Left lung (tissue), 14 donors: ENCODE measurements at places on chromosomes 5 and 9. TPM values are rescaled to one million over a fixed set of nuclear protein-coding genes. Genes with fewer than 3 reads are reported as not detected.

The SLC6A19 gene
- not detected for total RNA-seq

The C9orf152 gene
- total RNA-seq, result 19.5 TPM

The DRD1 gene
- 0.17 TPM for total RNA-seq

DNA sequence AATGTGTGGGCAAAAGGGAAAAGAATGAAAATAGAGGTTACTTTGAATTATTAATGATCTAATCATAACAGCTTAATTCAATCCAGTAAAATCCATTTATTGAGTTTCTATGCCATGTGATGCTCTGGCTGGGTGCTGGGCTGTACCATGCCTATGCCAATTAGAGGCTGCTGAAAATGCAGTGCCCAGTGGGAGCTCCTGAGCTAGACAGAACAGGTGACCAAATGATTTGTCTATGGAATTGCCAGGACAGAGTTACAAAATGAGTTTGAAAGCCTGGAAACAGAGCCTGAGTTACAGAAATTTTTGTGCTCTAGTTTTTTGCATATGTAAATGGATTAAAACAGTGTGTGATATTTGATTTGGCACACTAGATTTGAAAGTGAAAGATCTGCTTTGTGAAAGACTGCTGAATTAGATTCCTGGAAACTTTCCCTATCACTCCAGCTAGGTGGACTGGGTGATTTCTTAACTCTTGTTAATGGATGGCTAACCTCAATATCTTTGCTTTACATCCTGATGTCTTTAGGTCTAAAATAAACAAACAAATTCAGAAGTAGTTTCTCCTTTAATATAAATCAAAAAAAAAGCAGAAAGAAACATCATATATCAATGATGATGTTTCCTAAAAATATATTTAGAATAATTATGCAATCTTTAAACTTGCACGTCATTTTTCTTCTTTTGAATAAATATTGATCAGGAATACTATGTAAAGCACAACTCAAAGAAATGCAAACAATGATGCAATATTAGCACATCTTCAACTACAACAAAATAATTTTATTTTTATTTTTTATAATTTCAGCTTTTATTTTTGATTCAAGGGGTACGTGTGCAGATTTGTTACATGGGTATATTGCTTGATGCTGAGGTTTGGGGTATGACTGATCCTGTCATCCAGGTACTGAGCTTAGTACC, 194.8 kb upstream of the FBXL7 start:
- H3K4me1 ChIP-seq, result no peaks in the 10 kb centered on the region
- H3K36me3 ChIP-seq, result no peaks in the 10 kb centered on the region
- no peak overlapping the region for H3K27ac ChIP-seq
- no peak overlapping the region for H3K4me3 ChIP-seq
- no peak for DNase-seq
- H3K27me3 ChIP-seq, result no peaks in the 10 kb centered on the region

The KIF12 gene
- 9.0 TPM for total RNA-seq

- H3K4me1 ChIP-seq, result peaks cover 6% of the 10 kb centered on the region
- H3K27me3 ChIP-seq, result no peaks in the 10 kb centered on the region
- no peaks in the 10 kb centered on the region for H3K36me3 ChIP-seq
- peak; percentile 66 for DNase-seq
Measured at GRCh38 chr5:13987843-13988464, 43.5 kb upstream of the DNAH5 start.

DNA sequence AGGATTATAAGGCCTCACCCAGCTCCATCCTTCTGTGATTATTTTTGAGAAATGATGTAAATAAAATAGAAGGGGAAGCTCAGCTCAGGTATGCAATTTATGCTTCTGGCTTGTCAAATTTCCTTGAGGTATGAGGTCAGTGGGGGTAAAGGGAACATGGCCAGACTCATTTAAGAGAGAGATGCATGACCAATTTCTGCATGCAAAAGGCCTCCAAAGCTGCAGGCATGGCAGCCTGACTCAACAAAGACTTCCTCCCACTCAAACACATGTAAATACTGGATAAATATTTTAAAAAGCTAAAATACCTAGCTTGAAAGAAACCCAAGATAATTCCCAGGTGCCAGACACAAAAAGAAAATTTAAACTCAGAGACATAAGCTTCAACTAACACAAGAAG, 101.4 kb upstream of the SLC1A3 start:
- no peaks in the 10 kb centered on the region for H3K4me1 ChIP-seq
- no peak overlapping the region for H3K27ac ChIP-seq
- H3K4me3 ChIP-seq, result no peak overlapping the region
- no peak for DNase-seq

DNA sequence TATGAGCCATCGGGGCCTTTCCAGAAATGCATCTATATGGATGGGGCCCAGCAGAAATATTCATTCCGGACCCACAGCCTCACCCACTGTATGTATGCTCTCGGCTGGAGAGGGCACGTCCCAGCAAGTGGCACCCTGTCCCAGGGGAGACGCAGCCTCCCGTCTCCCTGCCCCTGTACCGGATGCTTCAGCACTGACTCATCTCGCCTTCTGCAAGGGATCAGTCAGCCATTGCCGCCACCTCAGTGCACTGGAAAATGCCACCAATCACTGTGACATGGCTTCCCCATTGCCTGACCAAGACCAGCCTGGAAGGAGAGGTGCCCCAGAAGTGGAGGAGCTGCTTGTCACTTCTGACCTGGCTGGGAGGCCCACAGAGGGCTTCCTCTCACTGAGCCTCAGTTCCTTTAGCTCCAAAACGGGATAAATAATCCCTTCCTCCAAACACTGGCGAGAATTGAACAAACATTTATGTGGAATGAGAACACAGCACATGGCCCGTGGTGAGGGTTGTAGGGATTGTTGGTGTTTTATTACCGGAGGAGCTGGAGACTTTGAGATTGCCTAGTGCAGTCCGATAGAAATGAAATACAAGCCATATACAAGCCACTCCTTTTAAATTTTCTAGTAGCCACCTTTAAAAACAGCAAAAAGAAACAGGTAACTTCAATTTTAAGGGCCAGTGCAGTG, 43.9 kb upstream of the ORM1 start:
- no peaks in the 10 kb centered on the region for H3K27me3 ChIP-seq
- no peak overlapping the region for H3K27ac ChIP-seq
- H3K4me3 ChIP-seq, result no peak overlapping the region

The SPINK6 gene
- not detected for total RNA-seq

DNA sequence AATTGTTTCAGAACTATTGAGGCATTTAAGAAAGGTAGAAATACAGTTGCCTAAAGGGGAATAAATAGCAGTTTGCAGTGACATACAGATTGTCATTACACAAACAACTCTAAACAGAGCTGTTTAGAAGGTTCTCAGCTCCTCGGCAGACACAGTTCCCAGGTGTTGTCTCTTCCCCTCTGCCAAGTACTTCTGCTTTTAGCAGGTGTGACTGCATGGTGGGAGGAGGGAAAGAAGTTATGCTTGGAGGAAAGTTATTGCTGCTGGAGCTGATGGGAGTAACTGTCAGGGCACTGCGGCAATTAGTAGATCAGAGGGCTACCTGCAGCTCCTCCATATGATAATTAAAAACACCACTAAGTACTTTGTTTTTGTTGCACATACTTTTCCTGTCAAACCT, 14.5 kb downstream of the EDIL3 start:
- H3K4me3 ChIP-seq, result no peak overlapping the region
- DNase-seq, result no peak
- H3K27me3 ChIP-seq, result no peaks in the 10 kb centered on the region
- H3K4me1 ChIP-seq, result no peaks in the 10 kb centered on the region

- peaks cover 33% of the 10 kb centered on the region for H3K4me1 ChIP-seq
- H3K4me3 ChIP-seq, result peak overlapping the region; percentile 93
- no peaks in the 10 kb centered on the region for H3K27me3 ChIP-seq
- peak overlapping the region; percentile 94 for H3K27ac ChIP-seq
- H3K36me3 ChIP-seq, result peaks cover 7% of the 10 kb centered on the region
Measured at GRCh38 chr9:75087289-75087823, 599 bp downstream of the NMRK1 start.

DNA sequence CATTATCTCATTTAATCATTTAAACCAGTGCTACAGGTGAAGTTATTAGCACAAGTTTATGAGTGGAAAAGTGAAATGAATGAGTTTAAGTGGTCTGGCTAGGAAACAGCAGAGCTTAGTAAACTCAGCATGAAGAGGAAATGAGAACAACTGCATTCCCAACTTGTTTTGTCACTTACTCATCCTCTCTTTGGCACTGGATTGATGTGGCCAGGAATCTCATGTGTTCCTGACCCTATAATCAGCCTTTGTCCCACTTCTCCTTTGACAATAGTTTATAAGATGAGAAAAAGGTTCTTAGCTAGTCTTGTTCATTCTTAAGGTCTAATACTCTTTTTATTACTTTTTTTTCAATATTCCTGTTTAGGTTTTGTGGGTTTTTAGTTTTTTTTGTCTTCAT, 559.2 kb upstream of the TLE4 start:
- no peaks in the 10 kb centered on the region for H3K4me1 ChIP-seq
- no peak overlapping the region for H3K27ac ChIP-seq
- no peaks in the 10 kb centered on the region for H3K36me3 ChIP-seq
- no peak overlapping the region for H3K4me3 ChIP-seq
- no peak for DNase-seq

- DNase-seq, result peak; percentile 64
- H3K36me3 ChIP-seq, result peaks cover 46% of the 10 kb centered on the region
- no peaks in the 10 kb centered on the region for H3K27me3 ChIP-seq
- no peaks in the 10 kb centered on the region for H3K4me1 ChIP-seq
- H3K27ac ChIP-seq, result no peak overlapping the region
- H3K4me3 ChIP-seq, result no peak overlapping the region
Measured at GRCh38 chr5:103139264-103139865, 19.3 kb downstream of the PPIP5K2 start.

The PLPP7 gene
- 2.3 TPM for total RNA-seq

DNA sequence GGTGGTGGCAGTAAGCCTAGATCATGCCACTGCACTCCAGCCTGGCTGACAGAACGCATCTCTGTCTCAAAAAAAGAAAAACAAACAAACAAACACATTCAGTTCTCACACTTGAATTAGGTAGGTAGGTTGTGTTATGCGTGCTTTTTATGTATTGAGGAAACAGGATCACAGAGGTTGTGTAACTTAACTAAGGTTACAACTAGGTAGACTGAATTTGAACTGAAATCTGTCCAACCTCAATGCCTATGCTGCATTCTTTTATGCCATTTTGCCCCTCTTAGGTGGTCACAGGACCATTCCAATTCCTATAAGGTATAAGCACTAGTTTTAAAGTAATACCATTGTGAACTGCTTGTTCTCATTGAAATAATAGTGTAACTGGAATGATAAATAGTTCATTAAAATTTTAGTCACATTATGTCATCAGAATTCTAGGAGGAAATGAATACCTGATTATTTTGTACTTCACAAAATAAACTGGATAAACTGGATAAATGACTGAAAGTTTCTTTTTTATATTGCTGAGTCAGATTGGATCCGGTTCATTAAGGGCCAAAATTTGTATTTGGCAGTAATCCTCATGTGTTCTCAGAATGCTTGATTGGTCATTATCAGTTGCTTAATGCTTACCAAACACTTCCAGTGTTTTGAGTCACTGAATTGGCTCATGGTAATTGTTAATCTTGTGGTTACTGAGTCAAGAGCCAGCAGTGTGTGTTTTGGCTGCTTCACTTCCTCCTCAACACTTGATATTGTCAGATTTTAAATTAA, 7.1 kb downstream of the UBAP1 start:
- no peaks in the 10 kb centered on the region for H3K36me3 ChIP-seq
- H3K4me3 ChIP-seq, result no peak overlapping the region
- H3K27me3 ChIP-seq, result no peaks in the 10 kb centered on the region
- peaks cover 87% of the 10 kb centered on the region for H3K4me1 ChIP-seq
- DNase-seq, result no peak

GRCh38 chr9:31492229-31492628, 892.2 kb upstream of the ACO1 start:
- no peaks in the 10 kb centered on the region for H3K4me1 ChIP-seq
- H3K36me3 ChIP-seq, result no peaks in the 10 kb centered on the region
- H3K27me3 ChIP-seq, result no peaks in the 10 kb centered on the region
- no peak for DNase-seq

- H3K4me3 ChIP-seq, result no peak overlapping the region
- no peaks in the 10 kb centered on the region for H3K36me3 ChIP-seq
- H3K27me3 ChIP-seq, result no peaks in the 10 kb centered on the region
- no peaks in the 10 kb centered on the region for H3K4me1 ChIP-seq
- H3K27ac ChIP-seq, result no peak overlapping the region
Measured at GRCh38 chr5:157767689-157768088, 24.2 kb downstream of the LSM11 start.

- H3K4me1 ChIP-seq, result no peaks in the 10 kb centered on the region
- no peaks in the 10 kb centered on the region for H3K36me3 ChIP-seq
- H3K27me3 ChIP-seq, result no peaks in the 10 kb centered on the region
- DNase-seq, result no peak
- H3K27ac ChIP-seq, result no peak overlapping the region
- H3K4me3 ChIP-seq, result no peak overlapping the region
Measured at GRCh38 chr5:58294598-58295305, 165.1 kb downstream of the PLK2 start.

- no peak overlapping the region for H3K4me3 ChIP-seq
- H3K4me1 ChIP-seq, result no peaks in the 10 kb centered on the region
- H3K36me3 ChIP-seq, result no peaks in the 10 kb centered on the region
- no peak overlapping the region for H3K27ac ChIP-seq
- DNase-seq, result no peak
Measured at GRCh38 chr9:89935115-89935514, 330.3 kb downstream of the GADD45G start.

DNA sequence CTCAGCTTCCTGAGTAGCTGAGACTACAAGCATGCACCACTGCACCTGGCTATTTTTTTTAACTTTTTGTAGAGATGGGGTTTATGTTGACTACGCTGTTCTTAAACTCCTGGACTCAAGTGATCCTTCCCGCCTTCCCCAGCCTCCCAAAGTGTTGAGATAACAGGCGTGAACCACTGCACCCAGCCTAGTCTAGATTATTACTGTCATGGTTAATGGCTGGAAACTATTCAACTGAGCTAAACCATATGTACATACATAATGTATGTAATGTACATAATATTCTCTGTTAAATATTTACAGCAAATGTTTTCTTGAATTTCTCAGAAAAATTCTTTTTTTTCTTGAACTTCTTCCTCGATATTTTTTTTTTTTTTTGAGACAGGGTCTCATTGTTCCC, 21.3 kb downstream of the PPP2CA start:
- no peak overlapping the region for H3K4me3 ChIP-seq
- no peak for DNase-seq
- peaks cover 62% of the 10 kb centered on the region for H3K36me3 ChIP-seq
- no peak overlapping the region for H3K27ac ChIP-seq
- H3K4me1 ChIP-seq, result no peaks in the 10 kb centered on the region

The PCDHB4 gene
- 4.3 TPM for total RNA-seq

DNA sequence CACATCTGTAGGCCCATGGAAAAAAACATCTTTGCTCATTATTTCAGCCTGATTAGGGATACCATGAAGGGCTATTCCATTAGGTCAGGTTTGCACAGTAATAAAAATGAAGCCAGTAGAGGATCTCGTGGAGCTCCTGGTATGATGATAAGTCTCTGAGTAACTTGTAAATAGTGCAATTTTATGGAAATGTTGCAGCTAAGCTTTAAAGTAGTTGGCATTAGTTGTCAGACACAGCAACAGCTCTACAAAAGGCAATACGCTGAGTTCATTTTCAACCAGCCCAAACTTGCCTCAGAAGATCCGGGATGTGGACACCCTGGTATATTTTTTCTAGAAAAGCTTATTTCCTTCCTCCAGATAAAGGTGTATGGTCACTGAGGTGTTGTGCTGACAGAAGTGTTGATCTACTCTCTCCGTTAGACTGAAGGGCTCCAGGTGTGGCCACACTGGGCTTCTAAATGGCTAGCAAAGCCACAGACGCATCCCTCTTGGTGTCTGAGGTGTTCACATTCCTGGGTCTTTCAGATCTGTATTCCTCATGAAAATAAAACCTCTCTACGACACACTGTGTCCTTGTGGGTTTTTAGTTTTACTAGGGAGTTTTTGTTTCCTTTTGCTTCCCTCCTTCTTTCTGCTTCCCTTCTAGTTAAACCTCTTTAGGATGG, 141.6 kb downstream of the GHR start:
- no peaks in the 10 kb centered on the region for H3K4me1 ChIP-seq
- no peaks in the 10 kb centered on the region for H3K36me3 ChIP-seq
- H3K4me3 ChIP-seq, result no peak overlapping the region
- no peaks in the 10 kb centered on the region for H3K27me3 ChIP-seq
- no peak overlapping the region for H3K27ac ChIP-seq
- no peak for DNase-seq
